ENCODE measurements at places on chromosomes 2 and 18.

DNA sequence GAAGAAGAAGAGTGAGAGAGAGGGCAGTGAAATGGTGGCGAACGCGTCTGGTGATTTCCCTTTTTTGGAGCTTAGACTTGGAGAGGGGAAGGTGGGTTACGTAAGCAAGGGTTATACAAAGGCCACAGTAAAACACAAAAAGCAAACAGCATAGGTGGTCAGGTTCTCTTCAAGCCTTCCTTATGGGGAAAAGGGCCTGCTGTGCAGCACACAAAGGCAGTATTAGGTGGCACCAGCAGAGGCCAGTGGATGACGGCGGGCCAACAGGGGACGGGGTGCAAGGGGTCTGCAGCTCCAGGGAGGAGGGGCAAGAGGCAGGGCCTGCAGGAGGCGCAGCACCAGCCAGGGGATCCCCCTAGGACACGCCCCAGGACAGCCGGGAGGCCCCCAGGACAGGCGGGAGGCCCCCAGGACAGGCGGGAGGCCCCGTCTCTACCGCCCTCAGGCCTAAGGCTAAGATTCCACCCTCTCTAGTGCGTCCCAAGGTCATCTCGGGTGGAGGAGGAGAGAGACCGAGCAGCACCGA, 32.6 kb upstream of the NPC1 start:
- H3K27ac ChIP-seq = no peak overlapping the region
- peak overlapping the region; percentile 53 for H3K4me3 ChIP-seq
- no peaks in the 10 kb centered on the region for H3K27me3 ChIP-seq
- H3K36me3 ChIP-seq = no peaks in the 10 kb centered on the region
- H3K4me1 ChIP-seq = peaks cover 11% of the 10 kb centered on the region

- H3K27me3 ChIP-seq = no peaks in the 10 kb centered on the region
- no peaks in the 10 kb centered on the region for H3K36me3 ChIP-seq
- DNase-seq = no peak
These were observed 156.8 kb downstream of the PAX3 start for GRCh38 chr2:222142027-222142426.

GRCh38 chr2:214481204-214481603, 70.3 kb downstream of the VWC2L start:
- no peaks in the 10 kb centered on the region for H3K36me3 ChIP-seq
- peak overlapping the region; percentile 52 for H3K27ac ChIP-seq
- no peaks in the 10 kb centered on the region for H3K27me3 ChIP-seq
- DNase-seq = no peak
- peaks cover 36% of the 10 kb centered on the region for H3K4me1 ChIP-seq

- H3K27me3 ChIP-seq = no peaks in the 10 kb centered on the region
- H3K27ac ChIP-seq = no peak overlapping the region
- peaks cover 69% of the 10 kb centered on the region for H3K36me3 ChIP-seq
- no peak overlapping the region for H3K4me3 ChIP-seq
- H3K4me1 ChIP-seq = no peaks in the 10 kb centered on the region
These were observed 129.5 kb upstream of the TTC27 start for GRCh38 chr2:32498306-32498705.

GRCh38 chr2:156489195-156489594, 53.0 kb downstream of the GPD2 start:
- H3K27me3 ChIP-seq = no peaks in the 10 kb centered on the region
- no peak overlapping the region for H3K27ac ChIP-seq
- no peaks in the 10 kb centered on the region for H3K4me1 ChIP-seq
- no peaks in the 10 kb centered on the region for H3K36me3 ChIP-seq
- no peak for DNase-seq

DNA sequence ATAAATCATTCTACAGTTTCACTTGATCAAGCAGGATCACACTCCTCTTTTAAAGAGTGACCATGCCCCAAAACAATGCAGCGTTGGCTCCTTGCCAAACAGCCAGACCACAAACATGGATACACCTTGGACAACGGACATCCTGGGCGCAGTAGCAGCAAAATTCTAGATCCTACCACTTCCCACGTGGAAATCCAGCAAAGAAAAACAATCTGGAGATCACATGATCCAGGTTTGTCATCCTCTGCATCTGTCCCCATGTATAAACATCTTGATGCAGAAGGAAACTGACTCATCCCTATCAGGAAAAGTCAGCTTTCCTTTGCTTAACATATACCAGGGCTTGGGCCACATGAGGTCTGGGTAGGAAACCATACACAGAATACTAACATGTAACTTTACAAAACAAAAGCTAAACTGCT, 53.1 kb downstream of the ZNF521 start:
- H3K36me3 ChIP-seq = no peaks in the 10 kb centered on the region
- no peak overlapping the region for H3K27ac ChIP-seq
- no peaks in the 10 kb centered on the region for H3K27me3 ChIP-seq
- DNase-seq = no peak
- H3K4me3 ChIP-seq = no peak overlapping the region
- H3K4me1 ChIP-seq = no peaks in the 10 kb centered on the region

DNA sequence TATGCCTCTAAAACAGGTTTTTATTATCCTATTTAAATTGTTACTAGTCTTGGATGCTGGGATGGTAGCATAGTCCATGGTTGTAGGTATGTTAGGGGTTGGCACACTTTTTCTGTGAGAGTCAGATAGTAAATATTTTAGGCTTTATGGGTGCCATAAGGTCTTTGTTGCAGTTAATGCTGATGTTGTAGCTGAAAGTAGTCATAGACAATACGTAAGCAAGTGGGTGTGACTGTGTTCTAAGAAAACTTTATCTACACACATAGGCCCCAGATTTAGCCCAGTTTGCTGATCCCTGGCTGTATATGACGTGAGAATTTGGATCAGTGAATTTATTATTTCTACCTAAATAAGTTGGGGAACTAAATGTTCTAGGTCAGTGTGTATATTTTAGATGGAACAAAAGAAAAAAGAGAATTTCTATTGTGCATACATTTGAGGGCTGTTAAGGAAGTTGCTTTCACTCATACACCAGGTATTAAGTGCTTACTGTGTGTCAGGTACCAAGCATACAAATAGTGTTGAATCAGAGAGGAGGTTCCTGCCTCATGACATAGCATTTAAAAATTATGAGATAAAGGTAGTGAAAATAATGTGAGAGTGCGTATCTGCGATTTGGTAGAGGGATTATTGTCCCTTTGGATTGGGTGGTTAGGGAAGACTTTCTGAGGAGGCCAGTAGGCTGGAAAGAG, 39.4 kb downstream of the AGFG1 start:
- DNase-seq = no peak
- H3K4me1 ChIP-seq = peaks cover 14% of the 10 kb centered on the region
- no peak overlapping the region for H3K27ac ChIP-seq
- no peaks in the 10 kb centered on the region for H3K36me3 ChIP-seq
- H3K4me3 ChIP-seq = no peak overlapping the region

DNA sequence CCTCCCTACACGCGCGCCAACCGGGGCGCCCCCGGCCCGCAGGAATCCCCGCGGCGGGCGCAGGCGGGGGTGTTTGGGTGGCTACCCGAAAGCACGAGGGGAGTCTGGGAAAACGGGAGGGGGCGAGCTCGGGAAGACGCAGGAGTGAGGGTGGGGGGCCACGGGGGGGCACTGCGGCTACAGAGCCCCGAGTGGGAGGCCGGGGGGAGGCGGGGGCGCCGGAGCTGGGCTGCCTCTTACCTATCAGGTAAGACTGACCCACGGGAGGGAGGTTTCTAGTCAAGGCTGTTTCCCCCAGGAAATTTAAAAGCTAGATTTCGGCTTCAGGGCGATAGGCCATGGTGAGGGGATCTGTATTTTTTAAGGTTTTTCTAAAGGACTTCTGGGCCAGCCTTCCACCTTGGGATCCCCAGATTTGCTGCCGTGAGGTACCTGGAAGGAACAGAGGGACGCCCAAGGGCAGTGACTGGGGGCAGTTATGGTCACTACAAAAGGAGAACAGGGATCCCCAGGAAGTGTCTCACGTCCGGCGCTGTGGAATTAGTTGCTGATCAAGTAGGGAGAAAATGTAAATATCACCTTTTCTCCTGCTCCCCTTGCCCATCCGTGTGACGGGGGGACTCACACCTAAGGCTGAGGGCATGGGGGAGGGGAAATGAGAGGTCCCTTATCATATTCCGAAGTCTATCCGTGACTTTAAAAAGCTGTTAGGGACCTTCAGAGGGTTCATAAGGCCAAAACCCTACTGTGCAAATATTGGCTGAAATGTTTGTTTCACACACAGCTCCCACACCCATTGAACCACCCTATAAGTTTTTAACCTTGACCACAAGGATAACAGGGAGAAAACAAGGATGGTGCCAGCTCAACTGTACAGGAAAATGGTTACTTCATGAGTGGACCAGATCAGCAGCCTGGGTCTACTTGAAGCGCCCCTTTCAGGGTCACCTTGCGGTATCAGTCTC, 638 bp upstream of the IRS1 start:
- H3K27me3 ChIP-seq = no peaks in the 10 kb centered on the region
- H3K36me3 ChIP-seq = no peaks in the 10 kb centered on the region
- H3K4me3 ChIP-seq = peak overlapping the region; percentile 92
- peak overlapping the region; percentile 97 for H3K27ac ChIP-seq

- H3K36me3 ChIP-seq = no peaks in the 10 kb centered on the region
- H3K4me1 ChIP-seq = peaks cover 52% of the 10 kb centered on the region
- peak overlapping the region; percentile 72 for H3K27ac ChIP-seq
- no peak overlapping the region for H3K4me3 ChIP-seq
- peak; percentile 33 for DNase-seq
- H3K27me3 ChIP-seq = no peaks in the 10 kb centered on the region
These were observed 132.3 kb downstream of the HDAC4 start for GRCh38 chr2:239268549-239268948.

Data from tibial artery (tissue), 4 donors.